IPS DF 6.9 (cell line): ENCODE measurements at places on chromosomes 7 and 10.

- no peak for DNase-seq
These were observed 59.5 kb downstream of the LRRC18 start for GRCh38 chr10:48880016-48880705.

GRCh38 chr7:45923290-45923689, 2.2 kb upstream of the IGFBP3 start:
- no peak for DNase-seq

DNA sequence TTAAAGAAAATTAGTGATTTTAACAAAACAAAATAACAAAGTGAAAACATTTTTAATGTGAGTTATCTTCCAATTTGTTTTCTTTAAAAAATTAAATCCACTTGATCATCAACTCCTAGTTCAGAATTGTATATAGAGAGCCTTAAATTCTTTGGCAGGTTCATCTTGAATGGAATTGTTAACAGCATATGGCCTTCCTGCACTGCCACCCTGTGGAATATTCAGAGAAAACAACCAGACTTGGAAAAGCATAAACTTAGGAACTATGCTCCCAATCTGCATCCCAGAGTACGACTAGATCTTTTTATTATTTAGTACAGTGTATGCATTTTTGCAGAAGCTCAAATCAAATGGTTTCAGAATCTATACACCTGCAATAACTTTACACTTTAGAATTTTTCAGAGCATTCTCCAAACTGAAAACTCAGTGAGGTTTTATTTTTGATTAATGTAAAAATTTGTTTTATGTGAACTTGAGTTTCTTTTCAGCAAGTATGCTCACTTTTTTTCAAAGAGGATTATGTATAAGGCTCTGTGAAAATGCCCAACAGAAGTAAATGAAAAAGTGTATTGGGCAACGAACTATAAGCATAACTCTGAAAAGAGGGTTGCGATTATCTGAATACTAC, 44.9 kb upstream of the ANK3 start:
- no peak for DNase-seq

DNA sequence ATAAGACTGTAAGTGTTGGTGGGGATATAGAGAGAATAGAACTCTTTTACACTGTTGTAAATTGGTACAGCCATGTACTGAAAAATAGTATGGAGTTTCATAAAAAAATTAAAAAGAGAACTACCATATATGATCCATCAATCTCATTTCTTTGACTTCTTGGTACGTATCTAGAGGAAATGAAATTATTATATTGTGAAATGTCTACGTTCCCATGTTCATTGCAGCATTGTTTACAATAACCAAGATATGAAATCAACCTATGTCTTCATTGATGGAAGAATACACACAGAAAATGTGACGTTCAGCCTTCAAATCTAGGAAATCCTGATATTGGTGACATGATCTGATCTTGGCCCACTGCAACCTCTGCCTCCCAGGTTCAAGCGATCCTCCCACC, 32.0 kb downstream of the SHOC2 start:
- no peak for DNase-seq

GRCh38 chr10:46312953-46313352, 26.2 kb downstream of the ANTXRL start:
- no peak for DNase-seq
